ENCODE measurements at places on chromosomes 2 and 18. TPM values are rescaled to one million over a fixed set of nuclear protein-coding genes. Genes with fewer than 3 reads are reported as not detected.

The GPAT2 gene
- 5.4 TPM for total RNA-seq

The TSPYL6 gene
- total RNA-seq, result not detected

The TFPI gene
- 135 TPM for total RNA-seq

The CDH7 gene
- not detected for total RNA-seq
